ENCODE measurements at places on chromosomes 4 and X.

DNA sequence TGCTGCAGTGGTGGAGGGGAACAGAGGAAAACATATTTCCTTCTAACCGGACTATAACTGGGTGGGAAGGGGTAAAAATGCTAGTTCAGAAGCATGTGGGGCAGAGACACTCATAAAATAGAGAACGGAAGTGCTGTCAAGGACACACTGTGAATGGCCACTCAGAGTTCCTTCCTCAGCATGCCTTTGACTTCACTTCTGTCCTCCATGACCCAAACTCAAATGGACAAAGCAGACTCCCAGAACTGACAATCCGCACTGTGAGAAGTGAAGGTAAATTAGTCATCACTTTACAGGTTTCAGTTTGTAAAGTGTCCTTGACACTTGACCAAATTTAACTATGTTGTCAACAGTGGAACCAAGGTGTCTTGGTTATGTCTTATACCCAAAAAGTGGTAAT is 30.2 kb upstream of the ELF2 start:
- no peak for DNase-seq

DNA sequence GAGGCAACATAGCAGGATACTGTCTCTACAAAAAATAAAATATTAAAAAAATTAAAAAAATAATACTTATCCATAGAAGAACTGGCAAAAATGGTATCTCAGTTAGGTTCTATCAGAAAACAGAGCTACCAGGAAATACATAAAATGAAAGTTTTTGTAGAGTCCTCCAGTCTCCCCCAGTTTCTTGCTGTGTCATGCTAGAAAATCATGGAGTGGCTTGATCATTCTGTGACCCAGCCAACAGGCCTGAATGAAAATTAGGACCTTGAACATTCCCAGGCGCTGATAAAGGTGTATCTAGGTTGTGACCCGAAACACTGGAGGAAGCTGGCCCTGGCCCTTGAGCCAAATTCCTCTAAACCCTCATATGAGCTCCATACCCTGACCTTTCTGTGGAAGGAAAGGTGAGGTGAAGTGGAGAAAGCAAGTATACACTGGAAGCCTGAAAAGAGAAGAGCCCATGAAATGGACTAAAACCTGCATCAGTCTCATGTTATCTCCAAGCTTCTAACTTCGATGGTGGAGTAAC is 652 bp downstream of the SMIM9 start:
- DNase-seq: no peak

DNA sequence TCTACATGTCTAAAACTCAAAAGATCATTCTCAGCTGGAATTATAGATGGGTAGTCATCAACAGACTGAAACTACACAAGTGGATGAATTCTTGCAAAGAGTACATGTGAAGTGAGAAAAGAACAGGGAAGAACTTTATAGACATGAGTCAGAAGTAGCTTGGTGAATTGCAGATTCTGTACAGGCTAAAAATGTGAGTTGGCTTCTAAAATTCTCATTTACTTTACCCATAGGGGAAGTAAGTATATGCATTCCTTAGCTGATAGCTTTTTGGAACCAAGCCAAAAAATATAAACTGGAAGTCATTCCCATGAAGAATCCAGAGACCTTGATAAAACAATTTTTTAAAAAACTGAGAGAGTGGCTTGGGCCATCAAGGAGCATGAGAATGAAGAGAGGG is 584.2 kb upstream of the FTHL17 start:
- no peak for DNase-seq

GRCh38 chr4:63717384-63717783 is 691.9 kb downstream of the TECRL start:
- no peak for DNase-seq

DNA sequence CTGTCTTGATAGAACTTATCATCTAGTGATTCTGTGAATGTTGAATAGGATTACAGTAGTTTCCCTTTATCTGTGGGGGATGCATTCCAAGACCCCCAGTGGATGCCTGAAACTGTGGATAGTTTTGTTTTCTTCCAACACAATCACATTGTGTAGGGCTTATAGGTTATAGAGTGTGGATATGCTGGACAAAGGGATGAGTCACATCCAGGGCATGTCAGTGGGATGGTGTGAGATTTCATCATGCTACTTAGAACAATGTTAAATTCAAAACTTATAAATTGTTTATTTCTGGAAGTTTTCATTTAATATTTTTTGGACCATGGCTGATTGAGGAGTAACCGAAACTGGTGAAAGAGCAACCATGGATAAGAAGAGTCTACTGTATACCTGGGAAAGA is 432.3 kb upstream of the ATOH1 start:
- DNase-seq: no peak

DNA sequence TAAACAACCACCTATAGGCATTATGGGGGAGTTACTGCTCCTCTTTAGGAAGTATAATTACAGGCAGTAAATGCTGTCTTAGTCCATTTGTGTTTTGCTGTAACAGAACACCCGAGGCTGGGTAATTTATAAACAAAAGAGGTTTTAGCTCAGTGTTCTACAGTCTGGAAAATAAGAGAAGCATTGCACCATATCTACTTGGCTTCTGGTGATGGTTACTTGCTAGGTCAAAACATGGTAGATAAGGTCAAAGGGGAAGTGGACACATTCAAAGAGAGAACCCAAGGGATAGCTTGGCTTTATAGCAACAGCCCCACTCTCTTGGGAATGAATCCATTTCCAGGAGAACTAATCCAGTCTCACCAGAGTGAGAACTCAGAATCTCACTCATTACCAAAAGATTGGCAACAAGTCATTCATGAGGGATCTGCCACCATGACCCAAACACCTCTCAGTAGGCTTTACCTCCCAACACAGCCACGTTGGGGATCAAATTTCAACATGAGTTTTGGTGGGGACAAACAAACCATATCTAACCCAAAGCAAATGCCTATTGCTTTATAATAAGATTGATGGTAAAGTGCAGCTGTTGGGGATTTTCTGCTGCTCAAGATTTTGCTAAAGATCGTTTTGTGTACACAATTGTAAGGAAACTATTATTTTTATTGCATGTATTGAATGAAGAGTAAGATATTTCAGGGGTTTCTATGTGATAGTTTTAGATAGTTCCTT is 32.6 kb downstream of the STAG2 start:
- no peak for DNase-seq

GRCh38 chr4:7672601-7673000 is 237.9 kb upstream of the PSAPL1 start:
- no peak for DNase-seq

- DNase-seq: no peak
Measured at GRCh38 chr4:167616476-167616875, 382.2 kb upstream of the SPOCK3 start.

- DNase-seq: no peak
Measured at GRCh38 chrX:129700536-129700935, 38.2 kb upstream of the XPNPEP2 start.

- DNase-seq: no peak
Measured at GRCh38 chr4:37991623-37992410, 31.6 kb downstream of the PTTG2 start.

- no peak for DNase-seq
Measured at GRCh38 chrX:23844502-23845138, 61.6 kb downstream of the SAT1 start.

- DNase-seq: no peak
Measured at GRCh38 chrX:17030092-17030491, 83.6 kb downstream of the REPS2 start.

GRCh38 chrX:17644001-17644400 is 93.3 kb upstream of the SCML1 start:
- DNase-seq: no peak

DNA sequence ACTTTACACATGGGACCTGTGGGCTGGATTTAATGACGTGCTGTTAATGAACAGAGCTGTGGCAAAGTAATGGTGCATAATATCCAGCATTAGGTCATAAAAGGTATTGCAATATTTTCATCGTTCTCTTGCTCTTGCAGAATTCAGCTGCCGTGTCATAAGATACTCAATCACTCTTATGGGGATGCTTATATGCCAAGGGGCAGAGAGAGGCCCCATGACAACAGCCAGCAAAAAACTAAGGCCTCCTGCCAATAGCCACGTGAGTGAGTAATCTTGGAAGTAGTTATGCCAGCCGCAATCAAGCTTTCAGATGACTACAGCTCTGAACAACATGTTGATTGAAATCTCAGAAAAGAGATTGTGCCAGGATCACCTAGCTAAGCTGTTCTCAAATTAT is 616.9 kb downstream of the FSTL5 start:
- no peak for DNase-seq

- DNase-seq: no peak
Measured at GRCh38 chr4:35500812-35501211, 743.5 kb downstream of the ARAP2 start.

DNA sequence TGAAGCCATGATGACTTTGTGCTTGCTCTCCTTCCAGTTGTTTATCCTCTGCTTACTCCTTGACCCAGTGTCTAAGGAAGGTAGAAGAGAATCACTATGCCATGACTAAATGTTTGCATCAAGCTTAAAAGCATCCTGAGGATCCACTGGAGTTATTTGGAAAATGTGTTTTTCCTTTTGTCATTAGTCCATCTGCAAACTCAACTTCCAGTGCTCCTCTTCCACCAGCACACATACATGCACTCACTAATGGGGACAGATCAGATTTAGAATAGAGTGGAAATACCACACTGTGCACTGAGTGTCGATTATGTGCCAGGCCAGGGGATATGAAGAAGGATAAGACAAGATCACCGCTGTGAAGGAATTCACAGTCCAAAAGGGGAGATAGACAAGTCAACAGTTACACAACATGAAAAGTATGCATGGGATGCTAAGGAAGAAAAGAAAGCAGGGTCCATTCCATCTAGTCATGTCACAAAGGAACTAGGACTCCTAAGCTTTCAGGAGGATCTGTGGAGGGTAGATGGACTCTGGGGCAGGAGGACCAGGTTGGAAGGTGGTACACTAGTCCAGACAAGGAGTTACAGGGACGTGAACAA is 1.9 kb downstream of the OCIAD2 start:
- DNase-seq: no peak

- no peak for DNase-seq
Measured at GRCh38 chrX:67892401-67892800, 348.6 kb downstream of the AR start.

DNA sequence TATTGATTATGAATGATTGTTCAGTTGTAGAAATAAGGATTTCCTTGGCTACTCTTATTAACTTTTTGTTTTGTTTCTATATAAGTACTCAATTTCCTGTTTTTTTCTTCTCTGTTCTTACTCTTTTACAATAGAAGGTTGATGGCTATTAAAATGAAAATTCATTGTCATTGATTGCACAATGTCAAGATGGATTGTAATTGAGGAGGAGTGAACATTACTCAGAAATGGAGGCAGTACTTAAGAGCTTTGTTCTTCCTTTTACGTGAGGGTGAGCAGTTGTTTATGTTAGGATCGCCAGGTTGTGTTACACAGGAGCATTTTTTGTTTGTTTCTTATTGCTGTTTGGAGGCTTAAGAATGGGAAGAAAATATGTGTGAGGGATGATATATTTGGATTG is 2062.4 kb downstream of the ARAP2 start:
- DNase-seq: no peak

DNA sequence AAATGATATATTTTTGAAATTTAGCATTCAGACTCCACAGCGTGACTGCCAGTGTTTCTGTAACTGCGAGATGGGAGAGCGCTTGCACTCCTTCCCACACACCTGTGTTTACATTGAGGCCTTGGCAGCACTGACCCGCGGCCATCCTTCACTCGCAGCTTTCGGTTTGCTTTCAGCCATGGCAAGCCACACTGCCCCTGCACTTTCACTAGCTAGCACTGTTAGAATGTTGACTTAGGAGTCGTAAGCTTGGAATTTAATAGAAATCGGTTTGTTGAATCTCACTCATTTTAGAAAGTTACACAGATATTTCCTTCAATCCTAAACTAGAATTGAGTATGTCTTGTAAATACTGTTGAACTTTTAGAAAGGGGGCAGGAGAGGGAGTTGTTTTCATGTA is 136.2 kb downstream of the CFAP299 start:
- no peak for DNase-seq

GRCh38 chr4:76984788-76985211 is 35.2 kb downstream of the SEPTIN11 start:
- no peak for DNase-seq

GRCh38 chr4:7581477-7581876 is 146.7 kb upstream of the PSAPL1 start:
- no peak for DNase-seq

- DNase-seq: no peak
Measured at GRCh38 chr4:139745111-139745639, 79.6 kb downstream of the MGST2 start.

- no peak for DNase-seq
Measured at GRCh38 chr4:25879991-25880651, 17.3 kb upstream of the SEL1L3 start.

- DNase-seq: no peak
Measured at GRCh38 chr4:78020677-78021076, 36.4 kb upstream of the FRAS1 start.

- DNase-seq: no peak
Measured at GRCh38 chr4:44916411-44916810, 190.1 kb upstream of the GNPDA2 start.

GRCh38 chrX:10110984-10111363 is 45.8 kb upstream of the CLCN4 start:
- peak; percentile 66 for DNase-seq

DNA sequence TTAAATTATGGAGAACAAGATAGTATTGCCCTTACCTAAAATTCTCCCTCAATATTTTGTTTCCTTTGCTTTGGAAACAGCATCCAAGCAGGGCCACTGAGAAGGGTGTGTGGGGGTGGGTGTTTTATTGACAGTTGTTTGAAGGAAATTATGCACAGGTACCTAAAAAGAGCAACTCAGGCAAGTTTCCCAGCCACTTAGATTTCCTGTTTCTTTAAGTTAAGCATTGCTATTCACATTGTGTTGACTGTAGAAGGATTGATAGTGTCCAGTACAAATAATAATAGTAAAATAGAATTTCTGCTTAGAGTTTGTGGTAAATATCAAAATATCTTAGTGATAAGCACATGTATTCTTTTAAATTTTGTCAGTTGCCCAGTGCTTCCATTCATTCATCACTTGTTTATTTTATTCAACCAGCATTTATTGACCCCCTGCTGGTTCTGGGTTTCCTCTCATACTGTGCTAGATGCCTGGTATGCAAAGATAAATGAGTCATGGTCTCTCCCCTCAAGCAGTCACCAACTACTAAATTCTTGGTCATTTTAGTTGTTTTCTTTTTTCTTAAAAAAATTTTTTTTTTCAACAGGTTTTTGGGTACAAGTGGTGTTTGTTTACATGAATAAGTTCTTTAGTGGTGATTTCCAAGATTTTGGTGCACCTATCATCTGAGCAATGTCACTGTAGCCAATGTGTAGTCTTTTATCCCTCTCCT is 50.0 kb downstream of the GALNT7 start:
- DNase-seq: no peak

Measured in activated CD4-positive, alpha-beta T cell treated with anti-CD3 and anti-CD28 coated beads, Interleukin-2, Interleukin-6, amounts not matched to agents 100 ng/mL and 50 ng/mL, durations not matched to agents 16 hours and 8 hours (primary cell).